ENCODE measurements at places on chromosomes 6 and 20.

DNA sequence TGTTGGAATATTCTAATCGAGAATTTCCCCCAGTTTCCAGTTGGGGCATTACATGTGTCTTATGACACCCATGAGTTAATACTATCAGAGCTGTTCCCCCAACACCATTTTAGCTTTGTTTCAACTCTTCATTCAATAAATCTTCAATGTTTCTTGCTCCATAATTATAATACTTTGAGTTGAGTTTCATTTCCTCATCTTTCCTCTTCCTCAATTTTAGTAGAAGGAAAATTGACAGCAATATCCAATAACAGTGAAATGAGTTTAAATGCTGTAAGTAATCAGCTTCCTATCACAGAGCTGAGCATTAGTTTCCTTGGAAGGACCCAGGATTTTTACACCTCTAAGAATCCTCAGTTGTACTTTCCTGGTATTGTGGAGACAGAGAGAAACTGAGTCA is 1.0 kb upstream of the STMND1 start:
- no peak for DNase-seq

GRCh38 chr6:50602292-50602691 is 111.0 kb upstream of the TFAP2D start:
- no peak for DNase-seq

- no peak for DNase-seq
Observed at GRCh38 chr6:150202404-150202803, 59.6 kb downstream of the PPP1R14C start.

GRCh38 chr6:124937645-124938044 is 24.6 kb upstream of the RNF217 start:
- no peak for DNase-seq

DNA sequence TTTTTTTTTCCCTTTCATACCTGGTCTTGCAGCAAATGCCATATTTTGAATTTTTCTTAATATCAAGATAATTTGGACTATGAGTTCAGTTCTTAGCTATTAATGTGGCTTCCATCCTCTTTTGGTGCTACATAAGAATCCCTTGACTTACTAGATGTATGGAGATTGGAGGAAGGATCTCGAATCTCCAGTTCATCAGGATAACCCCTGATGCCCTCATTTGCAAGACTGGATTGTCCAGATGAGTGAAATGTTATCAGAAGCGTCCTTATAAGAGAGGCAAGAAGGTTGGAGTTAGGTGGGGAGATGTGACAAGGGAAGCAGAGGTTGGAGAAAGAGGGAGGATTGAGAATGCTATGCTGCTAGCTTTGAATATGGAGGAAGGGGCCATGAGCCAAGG is 499.6 kb upstream of the SYNCRIP start:
- no peak for DNase-seq

- no peak for DNase-seq
Observed at GRCh38 chr20:43191946-43192863, 2.5 kb upstream of the PTPRT start.

- no peak for DNase-seq
Observed at GRCh38 chr20:50372770-50373088, 137.5 kb upstream of the PTPN1 start.

GRCh38 chr20:54456423-54456822 is 19.0 kb upstream of the DOK5 start:
- DNase-seq = no peak

- DNase-seq = no peak
Observed at GRCh38 chr6:74899416-74899815, 306.4 kb downstream of the COL12A1 start.

DNA sequence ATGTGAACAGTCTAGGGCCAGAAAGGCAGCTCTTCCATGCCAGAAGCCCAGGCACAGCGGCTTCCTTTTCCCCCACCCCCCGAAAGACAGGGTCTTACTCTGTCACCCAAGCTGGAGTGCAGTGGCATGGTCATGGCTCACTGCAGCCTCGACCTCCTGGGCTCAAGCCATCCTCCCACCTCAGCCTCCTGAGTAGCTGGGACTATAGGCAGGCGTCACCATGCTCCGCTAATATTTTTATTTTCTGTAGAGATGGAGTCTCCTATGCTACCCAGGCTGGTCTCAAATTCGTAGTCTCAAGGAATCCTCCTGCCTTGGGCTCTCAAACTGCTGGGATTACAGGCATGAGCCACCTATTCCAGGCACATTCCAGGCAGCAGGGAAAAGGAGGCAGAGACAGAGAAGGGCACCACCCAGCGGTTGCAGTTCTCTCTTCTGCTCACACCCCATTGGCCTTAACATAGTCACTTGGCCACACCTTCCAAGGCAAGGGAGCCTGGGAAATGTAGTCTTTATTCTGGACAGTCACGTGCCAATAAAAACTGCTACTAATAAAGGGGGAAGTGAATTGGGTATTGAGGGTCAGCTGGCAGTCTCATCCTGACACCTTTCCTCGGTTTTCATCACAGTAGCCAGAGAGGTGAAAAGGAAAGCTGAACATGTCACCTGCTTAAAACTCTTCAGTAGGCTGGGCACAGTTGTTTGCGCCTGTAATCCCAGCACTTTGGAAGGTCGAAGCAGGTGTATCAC is 205.9 kb downstream of the ZMYND8 start:
- DNase-seq = no peak

DNA sequence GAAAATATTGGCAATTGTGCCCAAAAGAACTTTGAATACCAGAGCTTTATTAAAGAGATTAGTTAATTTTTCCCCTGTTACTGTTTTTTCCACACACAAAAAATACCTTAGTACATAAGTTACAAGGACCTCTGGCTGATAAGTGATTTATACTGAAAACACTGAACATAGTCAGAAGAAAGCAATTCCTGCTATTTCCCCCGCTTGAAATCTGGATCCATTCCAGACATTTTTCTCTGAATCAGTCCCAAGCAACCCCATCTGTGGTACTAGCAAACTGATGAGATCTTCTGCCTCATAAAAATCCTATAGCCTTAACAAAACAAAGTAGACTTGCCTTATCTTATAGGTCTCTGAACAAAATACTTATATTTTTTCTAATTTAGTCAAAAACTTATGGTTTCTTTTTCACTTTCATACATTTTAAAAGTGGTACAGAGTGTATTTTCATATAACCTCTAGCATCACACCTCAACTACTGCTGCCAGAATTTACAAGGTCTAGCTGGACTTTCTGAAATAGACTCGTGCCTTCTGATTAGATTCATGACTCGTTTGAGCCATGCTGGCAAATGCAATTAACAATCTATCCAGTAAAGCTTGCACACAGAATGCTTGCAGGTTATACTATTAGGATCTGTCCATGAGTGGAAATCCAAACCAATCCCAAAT is 111.9 kb downstream of the TBX18 start:
- DNase-seq = no peak

DNA sequence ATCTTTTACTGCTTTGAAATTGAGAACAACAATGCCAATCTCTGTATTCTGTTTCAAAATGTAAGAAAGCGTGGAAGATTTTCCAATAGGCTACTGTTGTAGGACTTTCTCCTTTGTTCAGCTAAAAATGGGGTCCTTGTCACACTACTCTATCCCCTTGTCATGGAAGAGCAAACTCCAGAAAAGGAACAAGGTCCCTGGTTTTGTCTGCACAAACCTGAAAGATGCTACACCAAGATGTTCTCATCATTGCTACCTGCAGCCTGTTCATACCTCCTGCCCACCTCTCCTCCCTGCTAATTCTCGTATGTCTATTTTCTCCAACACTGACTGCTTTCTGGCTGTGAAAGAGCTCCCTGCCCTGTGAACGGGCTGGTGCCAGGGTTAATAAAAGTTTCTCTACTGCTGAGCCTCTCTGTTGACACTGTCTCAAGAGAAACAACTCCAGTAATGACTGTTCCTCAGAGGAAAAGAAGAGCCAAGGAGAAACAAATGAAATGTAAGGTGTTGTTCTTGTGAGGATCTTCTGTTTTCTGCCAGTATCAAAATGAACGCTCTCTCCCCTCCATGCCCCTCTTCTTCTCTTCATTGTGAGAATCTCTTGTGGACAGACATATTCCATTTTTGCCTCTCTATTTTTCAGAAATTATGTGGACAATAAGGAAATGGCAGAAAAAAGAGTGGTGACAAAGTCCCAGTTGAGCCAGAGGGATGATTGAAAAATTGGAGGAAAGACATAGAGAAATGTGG is 287.1 kb downstream of the ADGB start:
- no peak for DNase-seq

DNA sequence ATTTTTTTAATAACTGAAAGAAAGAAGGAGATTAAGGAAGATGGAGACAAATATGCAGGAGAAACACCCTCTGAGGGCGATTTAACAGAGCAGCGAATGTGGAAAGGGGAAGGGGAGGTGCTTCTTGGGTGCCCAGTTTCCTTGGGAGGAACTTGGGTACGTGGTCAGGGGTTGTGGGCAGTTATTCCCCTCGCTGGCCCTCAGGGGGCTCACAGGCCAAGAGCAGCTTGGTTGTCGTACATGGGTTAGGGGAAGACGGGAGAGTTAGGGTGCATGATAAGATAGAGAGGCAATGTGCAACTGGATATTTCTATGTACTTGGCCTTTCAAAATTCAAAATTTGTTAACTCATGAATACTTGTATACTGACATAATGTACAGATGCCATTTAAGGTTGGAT is 7.0 kb upstream of the TUBB2A start:
- DNase-seq = no peak

DNA sequence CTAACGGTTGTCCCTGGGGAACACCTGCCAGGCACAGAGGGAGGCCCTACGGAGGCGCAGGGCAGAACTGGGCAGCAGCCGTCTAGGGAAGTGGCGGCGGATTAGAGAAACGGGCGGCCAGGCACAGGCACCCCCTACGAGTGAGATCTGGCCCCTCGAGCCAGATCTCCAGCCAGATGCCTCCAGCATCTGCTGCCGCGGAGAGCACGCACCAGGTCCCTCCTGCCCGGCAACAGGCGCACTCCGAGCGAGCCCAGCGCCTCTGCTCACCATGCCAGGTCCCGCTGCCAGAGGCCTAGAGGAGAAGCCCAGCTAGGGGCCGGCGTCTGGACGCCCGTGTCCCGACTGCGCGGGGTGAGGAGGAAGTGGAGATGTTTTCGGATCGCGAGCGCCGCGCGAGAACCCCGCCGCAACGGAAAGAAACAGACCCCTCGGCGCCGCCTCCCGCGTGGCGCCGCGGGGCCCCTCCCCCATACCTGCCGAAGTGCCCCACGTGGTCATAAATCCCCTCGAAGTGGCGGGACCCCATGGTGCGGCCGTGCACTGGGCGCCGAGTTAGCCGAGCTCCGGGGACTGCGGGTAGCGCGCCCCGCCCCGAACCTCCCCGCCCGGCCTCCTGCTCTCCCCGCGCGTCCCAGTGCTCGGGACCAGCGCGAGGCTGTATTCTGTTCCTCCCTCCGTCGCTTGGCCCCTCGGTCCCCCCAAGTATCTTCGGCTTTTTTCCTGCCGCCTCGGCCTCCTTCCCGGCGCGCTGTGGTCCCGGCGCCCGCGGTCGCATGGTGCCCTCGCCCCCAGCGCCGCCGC is at the start of gene SLC22A16:
Gene SLC22A16, minus strand, starts transcription at position 568 of the 804 bp plus-strand sequence. Its CDS starts 39 bp downstream, at position 529.
- DNase-seq = no peak

GRCh38 chr20:38764567-38765318 is 16.5 kb downstream of the ACTR5 start:
- DNase-seq = peak; percentile 74

DNA sequence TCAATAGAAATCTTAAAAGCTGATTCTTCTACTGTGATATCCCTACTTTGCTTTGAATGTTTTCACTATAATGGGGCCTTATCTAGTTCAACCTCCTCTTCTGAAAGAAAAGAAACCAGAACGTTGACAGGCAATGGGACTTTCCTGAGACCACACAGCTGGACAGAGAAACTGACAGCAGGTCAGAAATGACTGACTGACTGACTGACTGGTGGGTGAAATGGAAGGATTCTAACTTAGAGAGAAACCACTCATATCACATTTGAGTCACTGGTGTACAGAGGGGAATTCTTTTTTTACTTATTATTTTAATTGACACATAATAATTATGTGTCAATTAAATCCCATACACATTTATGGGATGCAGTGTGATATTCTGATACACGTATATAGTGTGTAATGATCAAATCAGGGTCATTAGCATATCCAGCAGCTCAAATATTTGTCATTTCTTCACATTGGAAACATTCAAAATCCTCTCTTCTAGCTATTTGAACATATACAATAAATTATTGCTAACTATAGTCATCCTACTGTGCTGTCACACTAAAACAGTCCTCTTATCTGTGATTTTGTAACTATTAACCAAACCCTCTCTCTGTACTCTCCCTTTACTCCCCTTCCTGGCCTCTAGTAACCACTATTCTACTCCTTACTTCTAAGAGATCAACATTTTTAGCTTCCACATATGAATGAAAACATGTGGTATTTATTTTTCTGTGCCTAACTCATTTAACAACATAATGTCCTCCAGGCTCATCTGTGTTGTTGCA is 64.8 kb upstream of the NRSN1 start:
- DNase-seq = no peak

- no peak for DNase-seq
Observed at GRCh38 chr6:14789996-14790395, 455.9 kb upstream of the JARID2 start.

GRCh38 chr20:14582855-14583254 is 245.4 kb upstream of the FLRT3 start:
- no peak for DNase-seq

DNA sequence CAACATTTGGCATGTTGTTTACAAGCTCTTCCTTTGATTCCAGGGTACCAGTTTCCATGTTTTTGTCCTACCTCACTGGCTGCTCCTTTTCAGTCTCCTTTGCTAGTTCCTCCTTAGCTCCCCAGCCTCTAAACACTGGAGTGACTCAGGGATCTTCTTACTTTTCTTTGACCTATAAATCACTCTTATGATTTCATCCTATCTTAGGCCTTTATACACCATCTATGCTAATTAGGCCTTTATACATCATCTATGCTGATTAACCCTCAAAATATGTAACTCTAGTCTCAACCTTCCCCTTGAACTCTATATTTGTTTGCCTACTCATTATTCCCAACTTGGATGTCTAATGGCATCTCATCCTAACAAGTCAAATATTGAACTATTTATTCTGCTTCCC is 9.5 kb downstream of the TMEM30A start:
- no peak for DNase-seq

- DNase-seq = no peak
Observed at GRCh38 chr20:51945881-51946280, 143.6 kb upstream of the SALL4 start.

- no peak for DNase-seq
Observed at GRCh38 chr6:130434174-130434873, 68.5 kb downstream of the TMEM200A start.

- DNase-seq = no peak
Observed at GRCh38 chr6:107879941-107880340, 55.8 kb upstream of the SCML4 start.

- no peak for DNase-seq
Observed at GRCh38 chr6:37942606-37943376, 123.3 kb downstream of the ZFAND3 start.

DNA sequence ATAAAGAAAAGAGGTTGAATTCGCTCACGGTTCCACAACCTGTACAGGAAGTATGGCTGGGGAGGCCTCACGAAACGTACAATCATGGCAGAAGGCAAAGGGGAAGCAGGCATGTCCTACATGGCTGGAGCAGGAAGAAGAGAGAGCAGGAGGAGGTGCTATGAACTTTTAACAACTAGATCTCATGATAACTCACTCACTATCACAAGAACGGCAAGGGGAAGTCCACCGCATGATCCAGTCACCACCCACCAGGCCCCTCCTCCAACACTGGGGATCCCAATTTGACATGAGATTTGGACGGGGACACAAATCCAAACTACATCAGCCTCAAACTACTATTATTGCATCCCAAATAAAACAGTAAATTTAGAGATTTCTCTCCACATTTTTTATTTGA is 53.6 kb upstream of the CST7 start:
- DNase-seq = no peak

GRCh38 chr20:57811374-57812020 is 101.7 kb upstream of the PMEPA1 start:
- no peak for DNase-seq
